ENCODE measurements at places on chromosomes 5 and 9.
A peak's percentile ranks its signal among the peaks of the same experiment; 100 is the strongest.

DNA sequence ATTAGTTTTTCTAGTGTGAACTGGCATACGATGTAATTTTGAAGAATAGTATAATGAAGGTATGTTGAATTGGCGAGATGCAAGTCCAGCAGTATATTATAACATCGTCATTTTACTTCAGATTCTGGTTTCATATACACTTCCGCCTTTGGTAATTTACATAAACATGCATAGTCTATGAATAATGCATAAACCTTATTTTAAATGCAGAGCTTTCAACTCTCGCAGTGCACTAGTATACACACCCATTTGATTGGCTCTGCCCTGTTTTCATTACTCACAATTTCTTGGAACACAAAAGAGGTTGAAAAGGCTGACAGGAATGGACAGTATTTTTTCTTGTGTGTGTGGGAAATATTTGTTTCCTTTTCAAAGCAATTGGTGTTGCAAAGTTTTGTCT is 128.9 kb upstream of the CCNH start:
- DNase-seq: no peak

DNA sequence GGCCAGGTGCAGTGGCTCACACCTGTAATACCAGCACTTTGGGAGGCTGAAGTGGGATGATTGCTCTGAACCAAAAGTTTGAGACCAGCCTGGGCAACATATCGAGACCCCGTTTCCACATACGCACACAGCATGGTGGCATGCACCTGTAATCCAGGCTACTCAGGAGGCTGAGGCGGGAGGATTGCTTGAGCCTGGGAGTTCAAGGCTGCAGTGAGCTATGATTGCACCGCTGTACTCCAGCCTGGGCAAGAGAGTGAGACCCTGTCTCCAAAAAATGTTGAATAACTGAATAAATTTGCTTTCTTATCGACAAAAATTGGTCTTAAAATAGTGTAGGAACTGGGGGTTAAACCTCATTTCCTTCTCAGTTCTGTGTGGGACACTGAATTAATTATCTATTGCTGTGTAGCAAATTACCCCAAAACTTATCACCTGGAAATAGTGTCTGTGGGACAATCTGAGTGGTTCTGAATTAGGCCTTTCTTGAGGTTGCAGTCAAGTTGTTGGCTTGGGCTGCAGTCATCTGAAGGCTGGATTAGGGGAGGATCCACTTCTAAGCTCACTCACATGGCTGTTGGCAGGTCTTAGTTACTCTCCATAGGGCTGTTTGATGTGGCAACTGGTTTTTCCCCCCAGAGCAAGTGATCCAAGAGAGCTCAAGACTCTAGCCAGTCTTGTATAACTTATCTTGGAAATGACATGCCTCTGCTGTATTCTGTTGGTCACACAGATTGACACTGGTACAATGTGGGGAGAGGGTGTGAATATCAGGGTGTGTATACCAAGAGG is 2.0 kb downstream of the SNX30 start:
- DNase-seq: no peak

DNA sequence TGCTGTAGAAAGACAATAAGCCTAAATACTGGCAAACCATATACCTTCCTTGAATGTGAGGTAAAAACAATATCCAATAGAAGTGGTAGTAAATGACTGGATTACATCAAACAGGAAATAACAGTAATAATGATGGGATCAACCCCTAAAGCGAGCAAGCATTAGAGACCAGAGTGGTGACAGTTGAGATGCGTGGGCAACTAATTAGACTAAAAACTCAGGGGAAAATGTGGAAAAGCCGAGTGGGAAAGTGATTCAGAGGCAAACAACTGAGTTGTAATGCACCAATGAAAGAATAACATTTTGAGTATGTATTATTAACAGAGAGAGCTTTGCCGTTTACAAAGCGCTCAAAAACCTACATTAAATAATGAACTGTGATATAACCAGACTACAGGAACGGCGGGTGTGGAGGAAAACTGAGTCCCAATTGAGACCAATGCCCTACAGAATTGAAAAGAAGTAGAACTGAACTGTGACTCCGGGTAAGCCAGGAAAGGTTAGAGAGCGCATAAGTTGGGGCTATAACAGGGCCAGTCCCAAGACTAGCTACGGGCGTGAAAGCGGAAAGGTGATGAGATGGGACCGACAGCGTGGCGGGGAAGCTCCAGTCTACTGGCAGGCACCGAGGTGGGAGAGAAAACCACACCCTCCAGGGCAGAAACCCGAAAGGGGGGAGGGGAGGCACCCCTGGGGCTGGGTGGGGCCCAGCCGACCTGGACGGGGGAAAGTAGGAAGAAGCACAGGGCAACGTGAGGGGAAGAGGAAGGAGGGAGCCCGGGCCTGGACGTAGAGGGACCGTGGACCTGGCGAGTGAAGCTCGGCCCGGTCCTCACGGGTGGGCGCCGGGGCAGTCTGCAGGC is 592 bp downstream of the UBAP2 start:
- peak; percentile 37 for DNase-seq

GRCh38 chr5:1444361-1445189 is 665 bp downstream of the SLC6A3 start:
- DNase-seq: no peak

DNA sequence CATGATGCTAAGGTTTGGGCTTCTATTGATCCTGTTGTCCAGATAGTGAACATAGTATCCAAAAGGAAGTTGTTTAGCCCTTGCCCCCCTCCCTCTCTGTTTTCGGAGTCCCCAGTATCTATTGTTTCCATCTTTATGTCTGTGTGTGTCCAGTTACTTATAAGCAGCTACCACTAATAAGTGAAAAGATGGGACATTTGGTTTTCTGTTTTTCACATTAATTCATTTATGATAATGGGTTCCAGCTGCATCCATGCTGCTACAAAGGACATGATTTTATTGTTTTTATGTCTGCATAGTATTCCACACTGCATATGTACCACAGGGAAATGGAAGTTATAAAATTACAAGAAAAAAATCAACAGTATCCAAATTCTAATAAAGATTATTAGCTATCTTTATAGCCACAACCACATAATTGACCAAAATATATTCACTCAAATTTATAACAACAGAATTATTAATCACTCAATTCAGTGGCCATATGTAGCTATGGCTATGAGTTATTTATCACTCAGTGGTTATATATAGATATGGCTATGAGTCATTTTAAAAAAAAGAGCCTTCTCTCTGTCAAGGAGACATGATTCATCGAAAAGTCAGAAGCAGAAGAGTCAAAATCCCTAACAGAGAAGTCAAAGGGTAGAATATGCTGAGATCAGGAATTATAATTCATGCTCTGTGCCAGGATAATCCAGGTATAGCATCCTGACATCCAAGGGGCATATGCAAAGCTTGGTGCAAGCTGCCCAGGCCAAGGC is 367.5 kb downstream of the DEPDC1B start:
- no peak for DNase-seq

DNA sequence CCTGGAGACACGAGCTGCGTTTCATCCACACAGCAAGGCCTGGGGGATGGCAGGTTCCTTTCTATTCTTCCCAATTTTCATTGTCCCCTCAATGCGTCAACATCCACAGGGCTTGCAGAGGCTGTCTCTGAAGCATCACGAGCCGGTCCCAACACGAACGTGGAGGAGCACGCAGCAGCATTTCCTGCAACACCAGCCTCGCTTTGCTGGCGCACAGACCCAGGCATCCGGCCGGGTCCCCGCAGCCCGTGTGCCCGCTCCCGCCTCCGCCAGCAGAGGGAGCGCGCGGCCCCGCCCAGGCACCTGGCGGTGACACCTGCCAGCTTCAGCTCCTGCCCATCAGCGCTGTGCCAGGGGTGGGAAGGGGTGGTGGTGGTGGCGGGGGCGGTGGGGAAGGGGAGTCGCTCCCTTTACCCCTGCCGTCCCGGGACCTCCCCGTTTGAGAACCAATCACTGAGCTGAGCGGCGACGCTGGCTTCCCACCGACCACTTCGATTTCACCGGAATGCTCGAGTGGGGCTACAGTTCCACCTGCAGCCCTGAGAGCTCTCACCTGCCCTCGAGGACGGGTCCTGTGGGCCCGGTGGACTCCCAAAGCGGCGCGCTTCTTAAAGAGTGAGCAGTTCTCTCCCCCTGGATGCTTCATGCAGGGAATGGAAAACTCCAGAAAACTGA is 464.5 kb downstream of the ICE1 start:
- peak; percentile 20 for DNase-seq

DNA sequence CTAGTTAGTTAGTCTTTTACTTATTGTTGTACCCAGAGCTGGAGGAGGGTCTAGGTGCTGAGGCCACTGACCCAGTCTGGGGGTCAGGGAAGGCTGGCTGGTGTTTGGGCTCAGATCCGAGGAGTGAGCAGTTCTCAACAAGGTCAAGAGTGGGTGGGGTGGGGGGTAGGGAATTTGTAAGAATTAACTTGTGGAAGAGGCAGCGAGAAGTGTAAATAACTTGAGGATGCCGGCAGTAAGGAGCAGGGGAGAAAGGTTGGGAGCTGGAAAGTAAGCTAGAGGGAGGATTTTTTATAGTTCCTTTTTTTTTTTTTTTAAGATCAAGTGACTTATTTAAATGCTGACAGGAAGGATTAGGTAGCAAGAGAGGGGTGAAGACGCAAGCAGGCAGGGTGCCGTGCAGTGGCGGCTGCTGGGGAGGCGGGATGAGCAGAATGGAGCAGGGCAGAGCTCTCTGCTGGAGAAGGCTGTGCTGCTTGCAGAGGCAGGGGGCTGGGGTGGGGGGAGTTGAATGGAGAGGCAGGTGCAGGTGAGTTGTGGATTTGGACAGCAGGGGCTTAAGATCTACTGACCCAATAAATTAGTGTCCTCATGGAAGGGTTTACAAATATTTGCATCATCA is 35.3 kb upstream of the SMIM32 start:
- DNase-seq: no peak

DNA sequence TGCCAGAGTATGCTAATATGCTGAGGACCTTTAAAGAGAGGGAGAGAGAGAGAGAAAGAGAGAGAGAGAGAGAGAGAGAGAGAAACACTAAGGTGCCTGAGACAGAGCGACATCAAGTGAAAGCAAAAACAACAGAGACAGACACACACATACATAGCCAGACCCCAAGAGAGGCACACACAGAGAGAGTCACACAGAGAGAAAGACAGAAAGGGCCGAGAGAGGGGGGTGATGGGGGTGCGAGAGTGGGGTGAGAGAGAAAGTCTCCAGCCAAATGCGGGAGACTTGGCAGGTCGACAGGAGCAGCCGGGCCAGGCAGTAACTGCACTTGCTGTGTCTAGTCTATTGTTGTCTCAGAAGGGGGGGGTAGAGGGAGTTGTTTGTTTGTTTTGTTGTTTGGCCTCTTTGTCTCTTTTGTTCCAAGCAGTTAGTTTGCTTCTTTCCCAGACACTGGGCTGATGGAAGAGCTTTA is 30.1 kb upstream of the NFIB start:
- no peak for DNase-seq

GRCh38 chr5:148826739-148827070 is 294 bp downstream of the ADRB2 start:
- no peak for DNase-seq

DNA sequence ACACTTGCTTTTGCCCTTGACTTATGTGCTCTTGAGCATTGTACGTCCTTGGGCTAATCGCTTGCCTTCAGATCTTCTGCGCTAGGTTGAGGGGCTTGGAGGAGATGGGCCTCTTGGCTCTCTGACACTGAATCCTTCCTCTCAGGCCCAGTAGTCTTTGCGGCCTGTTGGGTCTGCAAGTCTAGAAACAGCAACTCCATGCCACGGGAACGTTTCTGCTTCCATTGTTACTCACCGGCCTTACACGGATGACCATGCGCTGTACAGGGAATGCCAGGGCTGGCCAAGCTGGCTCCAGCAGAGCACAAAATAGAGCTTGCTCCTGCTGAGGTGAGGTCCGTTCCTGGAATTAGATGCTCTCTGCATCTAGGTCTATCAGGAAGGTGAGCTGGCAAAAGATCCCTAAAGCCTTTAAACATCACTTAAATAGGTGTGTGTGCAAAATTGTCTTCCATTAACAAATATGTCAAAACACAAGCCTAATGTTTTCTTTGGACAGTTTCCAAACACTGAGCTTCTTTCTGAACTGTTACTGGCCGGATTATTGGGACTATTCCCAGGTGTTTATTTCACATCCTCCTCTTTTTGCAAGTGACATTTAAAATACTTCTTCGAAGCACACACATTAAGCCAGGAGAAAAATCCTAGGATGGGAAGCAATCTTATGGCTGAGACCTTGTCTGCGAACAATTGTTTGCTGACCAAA is 29.7 kb downstream of the DAPK1 start:
- no peak for DNase-seq

DNA sequence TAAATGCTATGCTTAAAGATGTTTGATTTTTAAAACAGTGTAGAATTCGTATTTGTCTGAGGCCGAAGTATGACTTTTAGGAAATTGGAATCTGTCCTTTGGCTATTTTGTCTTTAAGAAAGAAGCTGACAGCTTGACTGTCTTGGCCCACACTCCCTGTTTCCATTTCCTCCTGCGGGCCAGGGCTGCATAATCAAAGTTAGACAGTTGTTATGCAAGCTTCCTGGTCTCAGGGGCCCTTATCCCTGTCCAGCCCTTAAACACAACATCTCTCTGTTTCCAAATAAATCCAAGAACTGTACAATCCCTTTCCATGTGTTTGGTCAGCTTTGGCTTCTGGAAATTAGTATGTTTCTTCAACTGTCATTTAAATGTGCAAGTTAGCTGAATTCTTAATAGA is 54.6 kb upstream of the ECM2 start:
- no peak for DNase-seq

DNA sequence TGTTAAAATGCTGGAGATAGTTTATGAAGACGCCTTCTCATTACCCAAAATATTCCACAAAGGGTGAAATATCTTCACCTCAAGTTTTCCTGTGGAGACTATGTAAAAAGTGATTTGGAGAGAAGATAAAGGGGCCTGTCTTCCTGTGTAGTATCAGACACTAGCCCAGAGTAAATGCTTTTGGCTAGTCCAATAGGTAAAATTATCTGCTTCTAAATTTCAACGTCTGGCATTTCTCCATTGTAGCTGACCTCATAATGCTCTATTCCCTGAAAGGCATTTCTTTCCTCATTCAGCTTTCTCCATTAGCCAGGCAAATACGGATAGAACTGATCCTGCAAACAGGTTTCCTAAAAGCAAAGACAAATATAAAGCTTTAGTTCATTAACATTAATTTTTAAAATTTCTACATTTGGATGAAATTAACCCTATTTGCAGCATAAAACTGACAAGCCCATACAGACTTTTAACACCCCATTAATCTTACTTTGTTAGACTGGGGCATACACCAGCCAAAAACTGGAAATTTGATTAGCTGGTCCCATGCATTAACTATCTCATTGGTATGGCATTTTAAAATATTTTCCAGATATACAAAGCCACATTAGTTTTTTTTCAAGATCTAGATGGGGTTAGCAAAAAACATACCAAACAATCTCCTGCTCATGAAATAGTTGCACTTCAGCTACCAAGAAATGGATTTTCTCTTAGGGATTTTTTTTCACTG is 548.8 kb downstream of the EFNA5 start:
- no peak for DNase-seq

DNA sequence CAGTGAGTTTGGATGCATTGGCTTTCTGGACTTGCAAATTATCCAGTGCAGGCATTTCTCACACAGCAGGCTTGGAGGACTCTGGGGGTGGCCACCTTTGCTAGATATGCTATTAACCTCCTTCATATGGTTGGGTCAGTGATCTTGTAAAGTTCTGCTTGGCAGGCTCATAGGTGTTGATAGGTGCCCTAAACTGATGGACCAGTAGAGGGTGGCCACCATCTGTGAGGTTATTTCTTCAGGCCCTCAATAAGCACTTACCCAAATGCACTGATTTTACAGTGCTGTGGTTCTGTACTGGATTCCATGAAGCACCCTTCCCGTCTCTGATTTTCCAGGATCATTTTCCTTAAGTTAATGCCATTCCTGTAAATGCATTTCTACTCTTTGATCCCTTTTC is 216.3 kb downstream of the COMMD10 start:
- DNase-seq: no peak
